GOT3 (cell line): ENCODE measurements at places on chromosomes 13 and 19.

DNA sequence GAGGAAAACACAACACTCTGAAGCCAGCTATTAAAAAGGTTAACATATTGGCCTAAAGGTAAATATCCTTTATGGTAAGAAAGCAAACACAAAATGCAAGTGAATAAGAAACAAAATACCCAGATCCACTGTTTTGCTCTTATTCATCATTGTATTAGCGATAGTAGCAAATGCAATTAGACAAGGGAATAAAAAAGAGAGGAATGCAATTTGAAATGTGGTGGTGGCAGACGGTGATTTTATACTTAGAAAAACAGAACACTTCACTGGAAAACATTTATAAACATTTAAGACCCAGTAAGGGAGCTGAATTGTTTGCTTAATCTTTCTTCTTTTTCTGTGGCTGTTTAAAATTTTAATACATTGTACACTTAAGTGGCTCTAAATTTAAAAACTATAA, 17.2 kb upstream of the CYP4F2 start:
- DNase-seq, result no peak

- no peak for DNase-seq
These were observed 155.9 kb upstream of the KLF12 start for GRCh38 chr13:74289861-74290773.

GRCh38 chr19:47497821-47498520, 14.0 kb upstream of the KPTN start:
- DNase-seq, result no peak

DNA sequence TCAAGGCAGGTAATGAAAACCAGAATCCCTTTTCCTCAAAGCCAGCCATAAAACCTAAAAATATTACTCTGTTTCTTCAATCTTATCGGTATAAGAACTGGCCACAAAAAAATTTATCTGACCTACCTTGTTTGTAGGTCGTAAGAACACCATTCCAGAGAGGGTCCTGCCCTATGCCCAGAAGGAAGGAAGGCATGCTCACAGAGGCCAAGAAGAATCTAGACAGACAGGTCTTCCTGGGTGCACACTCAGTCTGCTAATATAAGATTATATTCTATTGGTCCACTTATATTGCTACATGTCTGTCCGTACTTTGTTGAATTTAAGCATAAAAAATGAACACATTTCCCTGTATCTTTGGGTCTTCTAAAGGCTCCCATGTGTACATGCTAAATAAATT, 2136.1 kb upstream of the PCDH20 start:
- DNase-seq, result no peak

DNA sequence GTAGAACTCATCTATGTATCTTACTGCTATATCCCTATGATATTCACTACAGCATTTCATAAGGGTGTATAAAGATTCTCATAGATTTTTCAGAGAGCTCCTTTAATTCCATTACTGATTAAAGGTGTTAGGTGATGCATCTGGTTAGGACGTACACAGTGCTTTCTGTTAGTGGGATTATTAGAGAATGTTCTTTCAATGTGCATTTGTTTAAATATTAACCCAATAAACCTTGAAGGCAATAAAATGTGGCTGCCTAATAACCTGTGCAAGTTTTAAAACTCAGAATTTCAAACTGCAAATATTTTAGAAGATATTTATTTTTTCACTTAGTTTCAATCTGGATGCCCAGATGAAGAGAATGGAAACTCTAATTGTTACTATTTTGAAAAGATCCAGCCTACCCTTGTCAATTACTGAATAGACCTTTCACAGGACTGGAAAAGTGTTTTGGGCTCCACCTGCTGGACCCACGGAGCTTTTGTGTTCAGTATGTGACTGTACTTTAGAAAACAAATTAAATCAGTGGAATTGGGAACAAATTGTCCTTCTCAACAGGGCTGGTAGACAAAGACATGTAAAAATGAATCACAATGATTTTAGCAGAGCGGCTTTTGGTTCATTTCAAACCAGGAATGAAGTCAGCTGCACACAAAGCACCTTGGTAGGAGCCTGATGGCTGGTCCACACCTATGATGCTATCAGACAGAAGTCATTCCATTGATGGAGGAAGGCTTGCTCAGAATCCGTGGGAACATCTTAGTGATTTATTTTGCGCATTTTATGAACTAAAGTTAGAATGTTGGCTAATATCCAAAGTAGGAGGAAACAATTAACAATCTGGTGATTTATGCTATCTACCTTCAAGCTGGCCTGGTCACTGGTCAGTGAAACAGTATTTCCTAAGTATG, 89.4 kb upstream of the RAP2A start:
- DNase-seq, result no peak

DNA sequence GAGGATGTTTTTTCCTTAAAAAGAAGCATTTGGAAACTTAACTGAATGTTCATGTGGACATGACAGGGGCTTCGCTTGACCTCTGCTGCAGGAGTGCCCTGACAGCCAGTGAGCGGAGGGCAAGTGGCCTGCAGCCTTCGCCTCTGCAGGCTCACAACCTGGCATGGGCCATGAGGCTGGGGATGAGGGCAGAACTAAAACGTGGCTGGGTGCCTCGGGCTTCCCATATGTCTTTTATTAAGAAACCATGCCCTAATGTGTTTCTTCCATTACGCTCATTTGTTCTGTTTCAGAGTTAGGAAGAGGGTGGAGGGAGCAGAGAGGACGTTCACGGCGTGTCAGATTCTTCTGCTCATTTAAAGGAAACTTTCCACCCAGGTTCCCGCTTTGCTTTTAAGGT, 2.9 kb downstream of the ARHGEF7 start:
- DNase-seq, result no peak

DNA sequence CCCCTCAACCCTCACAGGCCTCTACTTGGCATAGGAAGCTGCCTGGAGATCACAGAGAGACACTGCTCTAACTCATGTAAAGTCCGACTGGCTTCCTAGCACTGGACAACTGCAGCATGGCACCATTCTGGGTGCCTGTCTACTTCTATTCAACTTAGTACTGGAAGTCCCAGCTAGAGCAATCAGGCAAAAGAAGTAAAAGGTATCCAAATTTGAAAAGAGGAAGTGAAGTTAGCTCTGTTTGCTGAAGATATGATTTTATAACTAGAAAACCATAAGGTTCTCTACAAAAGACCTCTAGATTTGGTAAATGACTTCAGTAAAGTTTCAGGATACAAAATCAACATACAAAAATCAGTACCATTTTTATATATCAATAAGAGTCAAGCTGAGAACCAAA, 1017.6 kb downstream of the PCDH9 start:
- no peak for DNase-seq

DNA sequence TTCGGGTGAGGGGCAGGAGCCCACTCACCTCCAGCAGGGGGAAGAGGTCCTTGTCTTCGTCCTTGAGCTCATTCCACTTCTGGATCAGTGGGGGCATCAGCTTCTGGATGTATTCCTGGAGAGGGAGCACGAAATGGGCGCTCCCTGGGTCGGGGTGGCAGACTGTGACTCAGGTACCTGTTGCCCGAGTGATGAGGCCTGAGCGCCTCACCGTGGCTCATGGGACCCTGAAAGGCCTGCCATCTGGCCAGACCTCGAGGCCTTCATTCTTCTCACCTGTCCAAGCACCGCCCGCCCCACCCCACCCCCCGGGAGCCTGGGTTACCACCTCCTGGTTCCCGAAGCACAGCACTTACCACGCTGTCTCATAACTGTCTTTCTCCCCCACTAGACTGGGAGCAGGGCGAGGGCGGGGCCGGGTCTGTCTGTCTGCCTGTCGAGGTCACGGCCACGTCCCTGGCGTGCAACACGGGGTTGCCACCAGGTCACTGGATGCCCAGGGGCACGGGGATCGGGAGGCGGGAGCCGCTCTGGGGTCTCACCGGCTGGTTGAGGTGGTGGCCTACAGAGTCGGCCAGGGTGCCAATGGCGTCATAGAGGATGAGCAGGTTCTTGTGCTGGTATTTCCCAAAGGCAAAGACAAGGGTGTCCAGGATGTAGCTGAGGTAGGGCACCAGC, 9.4 kb upstream of the FBXW9 start:
- DNase-seq, result no peak

DNA sequence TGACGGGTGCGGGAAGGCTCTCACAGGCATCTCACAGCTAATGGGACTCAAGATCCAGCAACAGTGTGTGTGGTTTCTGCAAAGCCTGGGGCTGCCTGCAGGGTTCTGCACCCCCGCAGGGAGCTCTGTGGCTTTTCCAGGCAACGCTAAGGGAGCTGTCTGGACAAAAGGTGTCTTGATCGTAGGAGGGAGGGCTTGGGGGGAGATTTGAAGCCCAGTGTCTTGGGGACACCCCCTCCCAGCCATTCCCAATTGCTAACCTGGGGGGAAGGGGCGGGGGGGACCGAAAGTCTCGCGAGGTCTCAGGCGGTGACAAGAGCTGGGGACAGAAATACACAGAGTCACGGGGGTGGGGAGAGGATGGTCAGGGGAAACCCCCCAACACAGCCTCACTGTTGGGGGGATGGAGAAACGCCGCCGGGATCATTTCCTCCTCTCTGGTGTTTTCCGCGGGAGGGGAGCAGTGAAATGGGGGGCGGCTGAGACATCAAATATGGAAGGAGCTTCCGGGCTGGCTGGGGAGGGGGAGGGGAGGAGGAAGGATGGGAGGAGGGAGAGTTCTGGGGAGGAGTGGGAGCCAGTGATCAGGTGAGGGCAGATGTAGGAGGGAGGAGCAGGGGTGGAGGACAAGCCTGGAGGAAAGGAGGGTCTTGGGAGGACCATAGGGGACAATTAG, 13.3 kb downstream of the KCNC3 start:
- DNase-seq, result no peak

GRCh38 chr13:32282096-32282711, 33.0 kb downstream of the ZAR1L start:
- DNase-seq, result no peak

GRCh38 chr19:38640368-38640767, 7.1 kb upstream of the ACTN4 start:
- no peak for DNase-seq

DNA sequence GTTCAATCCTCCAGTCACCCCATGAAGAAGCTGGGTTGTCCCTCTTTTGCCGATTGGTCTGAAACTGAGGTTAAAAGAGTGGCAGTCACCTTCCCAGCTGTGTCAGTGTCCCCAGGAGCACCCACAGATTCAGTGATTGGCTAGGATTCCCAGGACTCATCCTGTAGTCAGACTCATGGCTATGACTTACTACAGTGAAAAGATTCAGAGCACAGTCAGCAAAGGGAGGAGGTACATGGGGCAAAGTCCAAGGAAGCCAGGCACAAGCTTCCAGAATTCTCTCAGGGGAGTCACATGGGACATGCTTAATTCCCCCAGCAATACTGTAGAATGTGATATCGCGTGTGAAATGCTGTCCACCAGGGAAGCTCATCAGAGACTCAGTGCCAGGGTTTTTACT, 14.2 kb downstream of the ZNF473 start:
- DNase-seq, result no peak

DNA sequence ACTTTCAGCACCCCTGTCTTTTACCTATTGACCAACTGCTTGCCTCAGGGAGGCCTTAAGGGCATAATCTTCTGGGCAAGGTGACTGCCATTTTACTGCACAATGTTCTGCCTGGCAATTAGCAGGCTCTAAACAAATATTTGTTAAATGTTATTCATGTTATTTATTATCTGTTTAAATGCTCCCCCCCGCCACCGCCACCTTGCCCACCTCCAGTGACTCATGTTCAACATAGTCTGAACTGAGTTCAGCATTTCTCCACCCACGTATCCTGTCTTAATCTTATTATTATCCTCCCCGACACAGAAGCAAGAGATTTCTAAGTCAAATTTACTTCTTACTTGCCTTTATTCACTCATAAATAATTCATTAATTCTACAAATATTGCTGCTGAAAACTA, 144.8 kb downstream of the LIG4 start:
- DNase-seq, result no peak

GRCh38 chr13:44465318-44465717, 91.7 kb downstream of the SERP2 start:
- DNase-seq, result no peak

- DNase-seq, result no peak
These were observed 441 bp downstream of the GJB2 start for GRCh38 chr13:20192158-20192835.

- DNase-seq, result no peak
These were observed 56.4 kb downstream of the SIPA1L3 start for GRCh38 chr19:37963190-37963936.

DNA sequence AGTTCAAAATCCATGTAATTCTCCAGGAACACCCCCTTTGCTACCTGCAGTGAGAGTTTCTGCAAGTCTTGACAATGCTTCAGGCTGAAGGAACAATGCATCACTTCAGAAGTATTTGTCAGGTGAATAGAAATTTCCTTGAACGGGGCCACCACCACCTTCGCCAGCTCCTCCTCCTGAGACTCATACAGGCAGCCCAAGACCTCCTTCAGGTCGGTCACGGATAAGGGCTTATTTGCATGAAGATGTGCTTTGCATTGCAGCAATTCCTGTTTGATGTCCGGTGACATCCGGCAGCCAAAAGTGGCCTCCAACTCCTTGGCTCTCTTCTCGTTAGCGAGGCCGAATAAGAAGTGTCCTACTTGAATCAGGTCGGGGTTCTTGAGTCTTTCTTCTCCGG, 8.4 kb downstream of the NLRP7 start:
- no peak for DNase-seq

- no peak for DNase-seq
These were observed at the start of gene SLC10A2 for GRCh38 chr13:103066079-103066780. TSS of gene SLC10A2 (minus strand) at chr13:103066417. CDS start at chr13:103066249, 168 bp downstream.

- DNase-seq, result no peak
These were observed 46.5 kb downstream of the TMEM255B start for GRCh38 chr13:113805431-113806103.

DNA sequence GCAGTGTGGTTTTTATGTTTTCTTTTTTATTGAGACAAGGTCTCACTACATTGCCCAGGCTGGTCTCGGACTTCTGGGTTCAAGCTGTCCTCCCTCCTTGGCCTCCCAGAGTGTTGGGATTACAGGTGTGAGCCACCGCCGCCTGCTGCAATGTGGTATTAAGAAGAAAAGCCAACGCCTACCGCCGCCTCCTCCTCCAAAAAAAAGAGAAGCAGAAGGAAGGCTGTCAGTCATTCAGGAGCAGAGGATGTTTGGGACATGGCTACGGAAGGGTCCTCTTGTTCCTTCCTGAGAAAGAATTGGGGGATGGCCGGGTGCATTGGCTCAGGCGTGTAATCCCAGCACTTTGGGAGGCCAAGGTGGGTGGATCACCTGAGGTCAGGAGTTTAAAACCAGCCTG, 1.2 kb downstream of the PPP1R37 start:
- DNase-seq, result no peak

GRCh38 chr19:31071136-31071855, 277.9 kb downstream of the TSHZ3 start:
- DNase-seq, result no peak

GRCh38 chr19:53853707-53854106, 14.0 kb upstream of the MYADM start:
- no peak for DNase-seq

DNA sequence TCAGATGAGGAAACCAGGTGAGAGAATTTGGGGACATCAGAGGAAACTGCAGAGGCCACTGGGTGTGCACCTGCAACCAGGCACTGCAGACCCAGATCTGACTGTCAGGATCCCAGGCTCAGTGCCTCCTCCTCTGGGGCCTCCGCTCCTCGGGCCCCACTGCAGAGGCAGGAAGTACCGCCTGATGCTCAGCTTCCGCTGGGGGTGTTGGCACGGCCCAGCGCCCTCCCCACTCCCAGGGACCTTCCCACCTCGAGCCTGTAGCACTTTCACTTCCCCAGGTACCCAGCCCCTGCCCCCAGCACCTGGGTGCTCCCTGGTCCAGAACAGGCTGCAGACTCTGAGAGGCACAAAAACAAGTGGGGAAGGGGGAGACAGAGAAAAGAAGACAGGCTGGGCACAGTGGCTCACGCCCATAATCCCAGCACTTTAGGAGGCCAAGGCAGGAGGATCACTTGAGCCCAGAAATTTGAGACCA, 1.4 kb upstream of the CD37 start:
- DNase-seq, result no peak
